Thoracic aorta (tissue), 2 donors: ENCODE measurements at places on chromosomes 11 and 22.

GRCh38 chr11:128841461-128842072 is 25.5 kb downstream of the KCNJ1 start:
- no peak for DNase-seq

- DNase-seq, result no peak
These were observed 38.0 kb downstream of the IGSF9B start for GRCh38 chr11:133918608-133919260.

- DNase-seq, result no peak
These were observed 2.1 kb downstream of the USP28 start for GRCh38 chr11:113873236-113873626.

DNA sequence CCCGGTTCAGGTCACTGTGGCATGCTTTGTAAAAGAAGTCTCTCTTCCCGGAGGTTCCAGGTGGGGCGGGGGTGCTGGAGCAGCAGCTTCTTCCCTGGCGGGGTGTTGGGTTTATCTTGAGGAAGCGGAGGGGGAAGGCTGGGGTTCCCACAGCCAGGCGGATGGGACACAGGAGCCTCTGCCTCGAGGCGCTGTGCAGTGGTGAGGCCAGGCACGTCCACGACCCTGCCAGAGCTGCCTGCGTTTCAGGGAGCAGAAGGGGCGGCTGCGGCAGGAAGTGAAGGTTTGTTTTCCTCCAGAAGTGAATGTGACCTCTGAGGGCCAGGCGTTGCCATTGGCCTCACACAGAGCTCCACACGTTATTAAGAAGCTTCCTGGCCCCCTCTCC is 20.1 kb upstream of the ADORA2A start:
- no peak for DNase-seq

DNA sequence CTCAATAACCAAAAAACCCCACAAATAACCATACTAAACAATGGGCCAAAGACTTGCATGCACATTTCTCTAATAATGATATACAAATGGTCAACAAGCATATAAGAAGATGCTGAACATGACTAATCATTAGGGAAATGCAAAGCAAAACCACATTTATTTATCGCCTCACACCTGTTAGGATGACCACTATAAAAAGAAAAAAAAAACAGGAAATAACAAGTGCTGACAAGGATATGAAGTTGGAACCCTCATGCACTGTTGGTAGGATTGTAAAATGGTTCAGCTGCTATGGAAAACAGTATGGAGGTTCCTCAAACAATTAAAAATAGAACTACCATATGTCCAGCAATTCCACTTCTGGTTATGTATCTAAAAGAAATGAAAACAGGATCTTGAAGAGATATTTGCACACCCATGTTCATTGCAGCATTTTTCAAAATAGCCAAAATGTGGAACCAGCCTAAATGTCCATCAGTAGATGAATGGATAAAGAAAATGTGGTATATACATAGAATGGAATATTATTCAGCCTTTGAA is 66.2 kb downstream of the AMBRA1 start:
- DNase-seq, result no peak

DNA sequence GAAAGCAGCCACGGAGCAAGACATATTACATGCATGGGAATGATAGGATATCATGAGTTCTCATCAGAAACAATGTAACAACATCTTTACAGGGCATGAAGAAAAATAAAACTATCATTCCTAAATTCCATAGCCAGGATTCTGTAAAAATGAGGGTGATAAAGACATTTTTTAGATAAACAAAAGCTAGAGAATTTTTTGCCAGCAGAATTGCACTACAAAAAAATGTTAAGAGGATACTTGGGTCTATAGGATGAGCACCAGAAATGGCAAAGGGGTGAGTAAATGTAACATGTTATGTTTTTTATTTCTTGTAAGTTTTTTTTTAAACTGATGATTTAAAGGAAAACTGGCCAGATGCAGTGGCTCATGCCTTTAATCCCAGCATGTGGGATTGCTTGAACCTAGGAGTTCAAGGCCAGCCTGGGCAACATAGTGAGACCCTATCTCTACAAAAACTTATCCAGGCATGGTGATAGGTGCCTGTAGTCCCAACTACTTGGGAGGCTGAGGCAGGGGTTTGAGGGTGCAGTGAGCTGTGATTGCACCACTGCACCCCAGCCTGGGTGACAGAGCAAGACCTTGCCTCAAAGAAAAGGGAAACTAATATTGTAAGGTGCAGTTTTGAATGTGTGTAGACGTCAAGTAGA is 33.2 kb downstream of the TBX1 start:
- no peak for DNase-seq

GRCh38 chr11:28086569-28086968 is 21.4 kb downstream of the KIF18A start:
- no peak for DNase-seq

GRCh38 chr11:77672264-77672663 is 34.7 kb upstream of the CLNS1A start:
- no peak for DNase-seq

- DNase-seq, result no peak
These were observed 4.0 kb downstream of the NAP1L4 start for GRCh38 chr11:2987881-2988861.

DNA sequence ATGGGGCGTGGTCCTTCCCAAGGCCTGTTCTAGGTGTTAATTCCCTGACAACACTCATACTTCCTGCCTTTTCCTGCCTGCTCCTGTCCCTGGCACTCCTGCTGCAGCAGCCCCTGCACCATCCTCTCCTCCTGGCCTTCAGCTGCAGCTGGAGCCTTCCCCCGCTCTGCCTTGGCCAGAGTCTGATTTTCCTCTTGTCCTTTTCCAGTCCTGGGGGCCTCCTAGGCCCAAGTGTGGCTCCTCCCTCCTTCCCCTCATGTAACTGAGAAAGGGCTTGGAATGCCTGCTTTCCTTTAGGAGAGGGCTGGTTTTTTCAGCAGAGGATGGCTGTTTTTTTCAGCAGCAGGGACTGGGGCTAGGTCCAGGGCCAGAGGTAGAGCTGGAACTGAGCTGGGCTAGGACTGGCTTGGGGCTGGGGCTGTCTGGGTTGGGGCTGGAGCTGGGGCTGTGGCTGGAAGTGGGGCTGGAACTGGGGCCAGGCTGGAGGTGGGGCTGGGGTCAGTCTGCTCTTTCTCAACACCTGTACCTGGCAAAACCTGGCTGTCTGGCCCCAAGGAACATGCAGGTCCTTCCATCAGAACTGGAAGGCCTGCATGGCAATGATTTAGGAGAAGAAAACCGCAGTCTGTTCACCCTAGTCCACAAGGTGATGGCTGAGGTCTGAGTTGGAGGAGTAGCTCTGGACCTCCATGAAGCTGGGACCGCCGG is 23.6 kb downstream of the ZC3H7B start:
- no peak for DNase-seq

DNA sequence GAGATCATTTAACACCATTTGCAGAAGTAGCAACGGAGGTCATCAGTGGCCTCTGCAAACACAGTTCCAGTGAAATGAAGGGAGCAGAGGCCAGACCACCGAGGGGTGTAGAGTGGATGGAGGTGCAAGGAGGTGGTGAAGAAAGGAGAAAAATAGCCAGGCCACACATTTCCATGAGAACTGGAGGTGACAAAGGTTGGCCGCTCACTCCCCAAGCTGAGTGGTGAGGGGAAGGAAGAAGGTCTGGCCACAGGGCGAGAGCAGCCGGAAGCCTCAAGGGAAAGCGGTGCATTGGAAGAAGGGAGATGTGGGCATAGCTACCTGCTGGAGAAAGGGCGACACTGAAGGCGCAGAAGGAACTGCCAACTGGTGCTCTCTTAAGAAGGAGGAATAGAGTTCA is 20.1 kb upstream of the TMPRSS4 start:
- DNase-seq, result no peak

DNA sequence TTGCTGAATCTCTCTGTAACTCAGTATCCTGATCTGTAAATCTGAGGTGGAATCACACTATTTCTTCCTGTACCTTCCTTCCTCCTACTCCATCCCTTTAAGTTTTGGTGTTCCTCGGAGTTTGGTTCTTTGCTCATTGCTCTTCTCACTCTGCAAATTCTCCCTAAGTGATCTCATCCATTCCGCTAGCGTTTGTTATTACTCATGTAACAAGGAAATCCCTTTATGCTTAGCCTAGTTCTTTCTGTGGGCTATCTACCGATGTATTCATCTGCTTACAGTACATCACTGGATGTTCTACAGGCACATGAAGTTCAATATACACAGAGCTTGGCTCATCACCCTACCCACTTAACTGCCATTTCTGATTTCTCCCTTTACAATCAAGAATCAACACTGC is 1.6 kb upstream of the CEP295 start:
- no peak for DNase-seq

DNA sequence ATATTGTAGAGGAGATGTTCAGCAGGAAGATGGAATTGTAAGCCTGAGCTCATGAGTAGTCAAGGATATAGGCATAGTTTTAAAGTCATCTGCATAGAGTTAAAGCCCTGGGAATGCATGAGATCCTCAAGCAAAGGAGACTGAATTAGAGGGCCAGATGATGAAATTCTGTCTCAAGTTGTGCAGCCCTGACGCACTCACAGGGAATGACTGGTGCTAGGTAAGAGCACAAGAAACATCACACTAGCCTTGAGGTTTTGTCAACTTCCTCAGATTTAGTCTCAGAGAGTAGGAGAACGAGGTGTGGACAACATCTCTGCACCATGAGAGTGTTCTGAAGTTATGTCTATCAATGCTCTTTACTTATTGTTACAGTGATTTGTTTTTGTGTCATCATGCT is 5.8 kb downstream of the RAB38 start:
- no peak for DNase-seq

DNA sequence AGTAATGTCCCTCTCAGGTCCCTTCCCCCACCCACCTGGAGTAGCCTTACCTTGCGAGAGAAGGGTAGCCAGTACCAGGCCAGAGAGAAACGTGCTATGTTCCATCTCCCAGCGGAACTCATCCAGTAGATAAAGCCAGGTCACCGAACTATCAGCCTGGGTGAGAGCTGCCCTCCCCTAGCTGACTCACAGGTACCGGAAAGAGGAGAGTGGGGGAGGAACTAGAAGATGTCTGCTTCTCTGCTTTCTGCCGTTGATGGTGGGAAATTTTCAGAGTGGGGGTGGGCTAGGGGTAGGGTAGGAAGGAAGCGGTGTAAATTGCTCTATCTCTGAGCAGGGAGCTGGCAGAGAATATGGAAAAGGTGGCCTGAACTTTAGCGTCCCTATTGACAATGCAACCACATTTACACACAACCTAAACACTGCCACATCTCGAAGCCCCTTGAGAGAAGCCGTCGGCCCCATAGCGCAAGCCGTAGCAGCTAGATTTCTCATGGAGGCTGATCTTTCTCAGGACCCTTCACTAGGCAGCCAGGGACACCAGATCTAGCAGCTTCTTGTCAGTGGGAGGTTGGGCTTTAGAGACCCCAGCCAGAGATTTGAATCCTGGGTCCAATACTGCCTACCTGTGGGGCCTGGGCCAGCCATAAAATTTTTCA is at the start of gene CD3D:
Gene CD3D, minus strand, starts transcription at position 203 of the 659 bp plus-strand sequence. Its CDS starts 98 bp downstream, at position 105.
- DNase-seq, result no peak

DNA sequence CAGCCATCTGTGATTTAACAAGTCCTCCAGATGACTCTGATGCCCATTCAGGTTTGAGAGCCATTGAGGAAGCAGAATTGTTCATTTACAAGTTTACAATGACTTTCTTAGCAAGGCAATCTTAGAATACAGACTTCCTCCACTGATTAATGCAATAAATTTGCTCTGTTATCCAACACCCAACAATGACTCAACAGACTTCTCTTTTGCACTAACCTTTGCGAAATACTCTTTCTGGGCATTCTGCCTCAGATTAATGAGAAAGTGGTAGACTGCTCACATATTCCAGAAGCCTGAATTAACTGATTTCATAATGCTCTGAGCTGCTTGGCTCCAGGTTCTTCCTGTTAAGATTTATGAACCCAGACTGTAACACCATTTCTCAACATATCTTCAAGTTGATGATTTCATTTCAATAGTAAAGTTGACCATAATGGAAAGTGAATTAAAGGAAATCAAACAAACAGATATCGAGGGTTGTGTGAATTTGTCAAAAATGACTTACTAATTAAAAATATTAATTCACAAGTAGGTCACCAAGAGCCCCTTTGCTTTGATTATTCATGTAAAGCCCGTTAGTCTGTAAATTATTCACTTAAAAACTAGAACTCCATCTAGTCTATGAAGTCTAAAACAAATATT is 70.5 kb upstream of the BLID start:
- no peak for DNase-seq

DNA sequence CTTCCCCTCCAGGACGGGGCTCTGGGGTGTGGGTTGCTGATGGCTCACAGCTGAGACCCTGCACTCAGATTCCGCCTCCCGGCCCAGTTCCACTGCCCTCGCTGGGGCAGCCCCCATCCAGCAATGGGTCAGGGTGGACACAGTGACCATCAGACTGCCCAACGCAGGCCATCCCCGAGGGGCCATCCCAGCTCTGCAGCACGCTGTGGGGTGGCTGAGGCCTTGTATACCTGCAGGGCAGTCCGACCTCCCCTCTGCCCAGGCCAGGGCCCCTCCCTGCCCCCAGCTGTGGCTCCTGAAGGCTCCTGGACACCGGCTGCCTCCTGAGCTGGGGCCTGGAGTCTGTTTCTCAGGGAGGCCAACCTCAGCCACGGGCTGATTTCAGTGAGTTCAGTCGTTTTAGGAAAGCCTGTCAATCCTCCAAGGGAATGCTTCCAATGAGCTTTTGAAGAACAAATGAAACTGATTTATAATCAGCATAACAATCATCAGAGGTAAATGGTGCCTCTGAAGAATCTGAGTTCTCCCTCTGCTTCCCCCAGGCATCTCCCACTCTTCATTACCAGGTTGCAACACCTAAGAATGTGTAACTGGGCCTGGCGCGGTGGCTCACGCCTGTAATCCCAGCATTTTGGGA is 95.1 kb downstream of the CELSR1 start:
- no peak for DNase-seq

- no peak for DNase-seq
These were observed 17.2 kb downstream of the FRMD8 start for GRCh38 chr11:65403607-65404121.

- DNase-seq, result no peak
These were observed 3.2 kb upstream of the FLI1 start for GRCh38 chr11:128690665-128691101.

DNA sequence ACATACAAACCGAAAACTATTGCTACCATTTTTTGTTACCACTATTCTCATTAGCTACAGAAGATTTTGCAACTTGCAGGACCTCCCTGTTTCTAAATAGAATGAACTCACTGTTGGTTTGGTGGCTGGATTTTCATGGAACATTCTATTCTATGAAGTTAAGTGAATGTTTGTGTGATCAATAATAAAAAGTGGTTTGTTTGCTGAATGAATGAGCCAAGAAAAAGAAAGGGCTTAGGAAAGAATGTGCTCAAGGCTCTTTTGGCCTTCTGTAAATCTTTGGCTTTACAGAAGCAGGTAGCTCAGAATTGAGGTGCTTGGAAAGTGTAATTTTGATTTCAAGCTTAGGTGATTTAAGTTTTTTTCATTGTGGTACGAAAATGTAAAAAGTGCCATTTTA is 5.9 kb upstream of the SCGB1D2 start:
- DNase-seq, result no peak

DNA sequence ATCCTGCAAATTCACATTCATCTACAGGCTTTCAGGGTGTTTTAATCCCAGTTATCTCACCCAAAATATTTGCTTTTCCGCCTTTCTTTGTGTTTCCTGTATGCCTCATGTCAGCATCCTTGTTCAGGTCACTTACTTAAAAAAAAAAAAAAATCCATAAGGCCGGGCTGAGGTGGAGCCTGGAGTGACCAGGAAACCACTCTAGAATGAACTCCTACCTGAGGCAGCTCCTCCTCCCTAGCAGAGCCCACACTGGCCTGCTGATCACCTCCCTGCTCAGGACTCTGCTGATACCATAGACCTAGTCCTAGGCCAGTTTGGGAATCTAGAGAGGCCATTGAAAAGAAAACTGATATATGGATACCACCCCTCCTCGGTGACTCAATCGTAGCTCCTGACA is 8.7 kb upstream of the DGAT2 start:
- no peak for DNase-seq
